Naive thymus-derived CD4-positive, alpha-beta T cell (primary cell): ENCODE measurements at places on chromosomes 2 and 18. TPM values are rescaled to one million over a fixed set of nuclear protein-coding genes. Genes with fewer than 3 reads are reported as not detected.

C2orf66 gene
- not detected for total RNA-seq

- DNase-seq, result no peak
Observed at GRCh38 chr2:4662161-4662779, 958.9 kb downstream of the DCDC2C start.

DNA sequence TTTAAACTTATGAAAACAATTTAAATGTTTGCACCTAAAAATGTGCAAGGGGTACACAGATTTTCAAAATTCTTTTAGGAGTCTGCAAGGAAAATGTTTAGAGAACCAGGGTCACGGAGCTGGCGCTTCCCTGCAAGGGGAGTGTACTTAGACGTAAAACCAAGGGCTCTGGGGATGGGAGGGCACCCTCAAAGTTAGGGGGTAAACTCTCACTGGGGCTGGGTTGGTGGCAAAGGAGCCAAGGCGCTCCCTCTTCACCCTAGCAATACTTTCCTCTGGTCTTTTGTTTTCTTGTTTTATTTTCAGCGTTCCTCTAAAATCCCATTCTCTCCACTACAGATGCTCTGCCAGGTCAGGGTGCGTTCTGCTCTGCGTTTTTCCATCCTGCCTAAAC is 20.0 kb downstream of the TMEM247 start:
- no peak for DNase-seq

GRCh38 chr18:65477455-65477854 is 273.4 kb upstream of the CDH7 start:
- no peak for DNase-seq

DNA sequence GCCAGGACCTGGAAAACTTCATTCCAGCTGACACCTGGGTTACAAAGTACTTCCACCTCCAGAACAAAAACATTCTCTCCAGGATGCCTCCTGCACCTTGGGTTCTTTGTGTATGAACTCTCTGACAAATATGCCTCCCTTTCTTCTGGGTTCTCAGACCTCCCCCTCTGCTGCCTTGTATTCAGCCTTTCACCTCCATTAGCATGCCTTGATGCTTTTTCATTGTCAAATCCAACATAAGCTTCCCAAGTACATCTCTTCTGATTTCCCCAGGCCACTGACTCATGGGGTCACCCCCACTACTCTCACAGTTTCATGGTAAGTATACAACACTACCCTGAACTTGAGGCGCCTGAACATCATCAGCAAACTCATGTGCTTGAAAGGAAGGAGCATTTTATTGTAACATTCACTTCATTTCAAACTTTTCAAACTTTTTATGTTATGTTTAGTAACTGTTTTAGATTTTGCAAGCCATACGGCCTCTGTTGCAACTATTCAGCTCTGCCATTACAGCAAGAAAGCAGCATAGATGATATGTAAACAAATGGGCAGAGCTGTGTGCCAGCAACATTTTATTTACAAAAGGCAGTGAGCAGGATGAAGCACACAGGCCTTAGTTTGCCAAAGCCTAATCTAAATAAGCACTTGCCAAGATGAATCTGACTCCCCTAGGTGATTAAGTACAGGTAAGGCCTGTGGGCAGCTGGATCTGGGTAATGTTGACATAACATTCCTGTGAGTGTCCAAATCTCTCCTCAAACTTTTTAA is 32.5 kb upstream of the MRPS9 start:
- DNase-seq, result no peak

DNA sequence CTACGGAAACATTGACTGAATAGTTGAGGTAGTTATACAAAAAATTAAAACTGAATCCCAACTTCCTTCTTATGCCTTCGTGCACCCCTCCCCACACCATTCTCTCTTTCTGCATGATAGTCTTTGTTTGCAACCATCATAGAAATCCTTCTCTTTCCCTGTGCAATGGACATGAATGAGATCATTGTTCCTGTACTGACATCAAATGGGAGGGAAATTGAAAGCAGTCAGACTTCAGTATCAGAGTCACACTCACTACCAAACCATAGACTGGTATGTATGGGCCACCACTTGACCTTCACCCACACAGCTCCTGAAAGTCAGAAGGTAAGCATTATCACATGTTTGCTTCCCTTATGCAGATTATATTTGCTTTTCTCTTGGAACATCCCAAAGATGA is 782.8 kb downstream of the BCL11A start:
- no peak for DNase-seq

ST8SIA5 gene
- total RNA-seq, result not detected in 2 replicates
